ENCODE measurements at places on chromosomes 12 and 14. TPM values are rescaled to one million over a fixed set of nuclear protein-coding genes. Genes with fewer than 3 reads are reported as not detected.

Gene PTPRB
- 98.7 TPM for total RNA-seq

Gene CCDC197
- total RNA-seq, result not detected

GRCh38 chr12:45469902-45470301, 254.0 kb downstream of the ANO6 start:
- no peak for DNase-seq

GRCh38 chr12:31369712-31370521, 44.0 kb upstream of the SINHCAF start:
- DNase-seq, result peak; percentile 8

GRCh38 chr12:92876496-92876895, 52.6 kb downstream of the EEA1 start:
- DNase-seq, result no peak

DNA sequence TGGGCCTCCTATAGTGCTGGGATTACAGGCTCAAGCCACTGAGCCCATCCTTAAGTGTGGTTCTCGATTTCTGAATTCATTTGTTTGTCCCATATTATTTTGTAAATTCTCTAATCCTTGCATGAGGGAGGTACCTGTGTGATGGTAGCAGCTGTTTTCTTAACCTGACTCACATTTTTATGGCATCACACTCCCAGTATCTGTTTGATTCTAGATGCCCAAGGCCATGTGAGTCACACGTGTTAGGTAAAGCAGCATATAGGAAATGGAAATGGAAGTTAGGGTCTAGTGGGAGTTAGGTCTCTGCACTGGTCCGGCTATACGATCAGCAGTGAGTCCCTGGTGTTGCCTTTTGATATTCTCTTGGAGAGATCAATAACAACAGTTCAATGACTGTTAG, 198.1 kb downstream of the ERC1 start:
- no peak for DNase-seq

- no peak for DNase-seq
These were observed at the start of gene RTN1 for GRCh38 chr14:59870277-59871165. RTN1 (minus strand) TSS chr14:59870776; CDS start chr14:59870630, 146 bp downstream.

- no peak for DNase-seq
These were observed 60.5 kb downstream of the BTG1 start for GRCh38 chr12:92085040-92085735.
